ENCODE measurements at places on chromosomes 5 and 9.
A peak's percentile ranks its signal among the peaks of the same experiment; 100 is the strongest.

- DNase-seq = no peak
Observed at GRCh38 chr5:77145666-77146065, 58.6 kb upstream of the ZBED3 start.

GRCh38 chr5:139969318-139969717, 73.8 kb downstream of the NRG2 start:
- DNase-seq = no peak

DNA sequence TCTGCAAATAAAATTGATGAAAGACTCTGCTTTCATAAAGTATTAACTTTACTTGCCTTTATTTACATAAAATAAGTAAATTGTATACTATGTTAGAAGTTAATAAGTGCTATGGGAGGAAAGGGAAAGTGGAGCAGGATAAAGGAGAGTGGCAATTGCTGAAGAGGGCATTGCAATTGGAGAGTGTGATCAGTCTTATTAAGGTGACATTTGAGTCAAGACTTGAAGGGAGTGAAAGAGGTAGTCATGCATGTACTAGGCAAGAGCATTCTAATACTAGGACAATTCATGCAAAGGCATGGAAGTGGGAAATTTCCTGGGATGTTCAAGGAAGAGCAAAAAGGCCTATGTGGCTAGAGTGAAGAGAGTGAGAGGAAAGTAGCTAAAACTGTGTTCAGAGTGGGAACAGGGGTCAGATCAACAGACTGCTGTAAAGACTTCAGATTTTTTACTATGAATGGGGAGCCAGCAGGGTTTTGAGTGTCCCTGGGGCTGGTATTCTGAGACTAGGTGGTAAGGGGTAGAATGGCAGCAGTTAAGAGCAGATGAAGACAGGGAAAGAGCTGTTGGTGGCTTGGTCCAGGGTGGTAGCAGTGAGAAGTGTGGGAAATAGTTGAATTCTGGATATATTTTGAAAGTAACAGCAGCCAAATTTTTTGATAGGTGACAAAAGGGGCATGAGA, 182.3 kb upstream of the RIOK2 start:
- no peak for DNase-seq

GRCh38 chr5:113067635-113068344, 91.2 kb downstream of the DCP2 start:
- peak; percentile 33 for DNase-seq

GRCh38 chr5:142495531-142495930, 170.7 kb upstream of the SPRY4 start:
- DNase-seq = no peak

- no peak for DNase-seq
Observed at GRCh38 chr9:108196332-108197007, 659.3 kb downstream of the ACTL7B start.

DNA sequence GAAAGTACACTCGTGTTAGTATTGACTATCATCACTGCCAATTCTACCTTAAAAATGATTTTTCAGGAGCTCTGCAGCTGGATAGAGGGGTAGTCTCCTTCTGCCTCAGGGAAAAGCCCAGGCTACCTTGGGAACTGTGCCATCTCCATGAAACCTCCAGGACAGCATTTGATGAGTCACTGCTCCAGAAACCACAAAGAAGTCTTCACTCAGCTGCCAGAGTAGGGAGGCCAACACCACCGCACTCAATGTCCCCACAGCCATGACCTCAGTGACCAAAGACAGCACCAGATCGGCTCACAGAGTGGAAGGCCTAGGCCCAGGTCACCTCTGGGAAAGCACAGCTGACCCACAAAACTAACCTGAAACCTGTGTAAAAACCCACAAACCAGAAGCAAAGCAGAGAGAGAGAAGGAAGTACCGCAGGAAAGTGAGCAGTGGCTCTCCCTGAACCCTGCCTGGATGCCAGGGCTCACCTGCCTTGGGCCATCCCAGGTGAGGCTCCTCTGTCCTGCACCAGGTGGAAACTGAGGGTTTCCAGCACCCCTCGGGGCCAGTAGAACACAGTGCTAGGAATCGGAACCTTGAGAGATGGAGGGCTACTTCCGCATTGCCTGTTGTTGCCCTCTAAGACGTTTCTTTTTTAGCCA, 30.0 kb downstream of the S1PR3 start:
- DNase-seq = no peak

- DNase-seq = no peak
Observed at GRCh38 chr9:129064499-129064908, 16.4 kb upstream of the DOLPP1 start.

DNA sequence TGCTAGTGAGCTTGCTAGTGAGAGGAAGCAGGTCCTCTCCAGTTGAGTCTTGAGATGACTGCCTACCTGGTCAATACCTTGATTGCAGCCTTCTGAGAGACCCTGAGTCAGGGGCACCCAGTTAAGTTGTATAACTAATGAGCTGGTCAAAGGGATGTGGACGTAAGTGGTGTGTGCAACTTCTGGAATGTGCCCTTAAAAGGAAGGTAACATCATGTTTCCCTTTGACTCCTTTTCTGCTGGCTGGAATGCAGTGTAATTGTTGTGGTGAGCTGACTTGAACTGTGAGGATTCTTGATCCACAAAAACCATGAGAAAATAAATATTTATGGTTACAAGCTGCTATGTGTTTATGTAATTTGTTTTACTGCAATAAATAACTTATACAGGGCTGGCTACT, 2.4 kb upstream of the SNX2 start:
- DNase-seq = no peak

DNA sequence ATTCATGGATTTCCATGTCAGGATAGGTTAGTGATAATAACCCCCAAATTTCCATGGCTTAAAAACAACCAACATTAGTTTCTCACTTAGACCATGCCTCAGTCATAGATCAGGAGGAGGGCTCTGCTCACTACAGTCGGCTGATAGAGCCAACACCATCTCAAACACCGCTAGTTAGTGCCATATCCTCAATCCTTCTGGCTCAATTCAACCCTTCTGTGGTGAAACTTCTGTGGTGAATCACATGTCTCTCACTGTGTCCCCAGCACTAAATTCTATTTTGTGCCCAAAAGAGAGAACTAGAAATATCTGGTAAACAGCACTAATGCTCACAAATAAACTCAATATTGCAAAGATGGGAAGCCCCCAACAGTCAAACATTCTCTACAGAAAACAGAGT, 21.1 kb downstream of the ECPAS start:
- DNase-seq = no peak
